Mesenteric fat pad (tissue), 1 donor: ENCODE measurements at places on chromosomes 16 and 17.

DNA sequence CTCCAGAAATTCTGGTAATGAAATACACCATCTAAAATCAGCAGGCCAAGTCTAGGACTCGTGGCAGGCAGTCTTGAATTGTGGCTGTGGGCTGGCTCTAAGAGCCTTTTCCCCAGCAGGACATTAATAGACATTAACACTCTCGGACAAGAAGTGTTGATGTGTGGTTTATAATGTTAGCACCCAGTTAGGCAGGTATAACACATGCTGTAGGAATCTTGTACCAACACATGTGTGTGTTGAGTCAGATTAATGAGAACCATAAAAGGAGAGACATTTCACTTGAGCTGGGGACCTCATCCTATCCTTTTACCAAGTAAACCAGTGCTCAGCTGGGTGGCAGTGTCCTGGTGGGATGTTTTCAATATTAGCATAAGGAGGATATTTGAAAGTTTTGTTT, 264.5 kb downstream of the FTO start:
- DNase-seq: no peak

DNA sequence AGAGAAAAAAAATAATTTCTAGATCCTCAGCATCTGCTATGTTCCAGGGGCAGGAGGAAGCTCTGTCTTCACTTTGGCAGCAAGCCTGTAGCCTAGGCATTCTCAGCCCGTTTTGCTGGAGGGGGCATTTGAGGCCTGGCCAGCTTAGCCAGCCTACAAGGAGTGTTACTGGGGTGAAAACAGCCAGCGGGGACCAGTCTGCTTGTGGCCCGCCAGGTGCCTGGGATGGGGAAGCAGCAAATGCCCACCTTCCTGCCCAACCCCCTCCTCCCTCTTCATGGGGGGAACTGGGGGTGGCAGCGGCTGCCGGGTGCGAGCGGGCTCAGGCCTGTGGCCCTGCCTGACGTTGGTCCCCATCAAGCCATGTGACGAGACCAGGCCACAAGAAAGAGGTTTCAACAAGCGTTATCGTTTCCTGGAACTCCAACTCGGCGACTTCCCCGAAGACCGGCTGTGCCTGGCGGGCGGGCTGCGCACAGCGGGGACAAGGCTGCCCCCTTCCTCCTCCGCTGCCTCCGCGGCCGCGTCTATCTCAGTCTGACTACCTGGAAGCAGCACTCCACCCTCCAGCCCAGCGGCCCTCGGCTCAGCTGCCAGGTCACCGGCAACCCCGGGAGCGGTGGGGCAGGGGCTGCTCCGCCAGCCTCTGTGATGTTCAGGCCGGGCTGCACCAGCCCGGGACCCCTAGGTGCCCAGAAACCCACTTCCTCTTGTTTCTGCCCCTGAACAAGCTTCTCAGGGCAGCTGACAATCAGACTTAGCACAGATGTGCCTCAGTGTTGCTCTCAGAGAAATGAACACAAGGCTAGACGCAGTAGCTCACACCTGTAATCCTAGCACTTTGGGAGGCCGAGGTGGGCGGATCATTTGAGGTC, 22.9 kb downstream of the SOCS1 start:
- no peak for DNase-seq

DNA sequence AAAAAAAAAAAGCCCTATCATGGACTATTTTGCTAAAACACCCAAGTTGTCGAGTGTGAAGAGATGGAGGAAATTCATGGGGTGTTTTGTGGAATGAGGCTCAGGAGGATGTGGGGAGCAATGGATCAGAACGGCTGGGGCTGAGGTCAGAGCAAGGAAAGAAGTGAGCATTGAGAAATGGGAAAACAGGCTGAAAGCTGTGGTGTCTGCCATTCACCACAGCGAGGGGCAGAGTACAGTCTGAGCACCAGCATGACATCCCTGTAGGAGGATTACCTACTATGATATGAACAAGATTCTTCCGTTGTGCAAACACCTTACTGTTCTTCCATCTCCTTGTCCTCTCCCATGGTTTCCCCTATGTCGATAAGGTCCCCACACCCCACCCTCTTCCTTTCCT, 193.1 kb downstream of the TMEM114 start:
- no peak for DNase-seq

- no peak for DNase-seq
Observed at GRCh38 chr17:64591944-64592343, 70.2 kb downstream of the SMURF2 start.

DNA sequence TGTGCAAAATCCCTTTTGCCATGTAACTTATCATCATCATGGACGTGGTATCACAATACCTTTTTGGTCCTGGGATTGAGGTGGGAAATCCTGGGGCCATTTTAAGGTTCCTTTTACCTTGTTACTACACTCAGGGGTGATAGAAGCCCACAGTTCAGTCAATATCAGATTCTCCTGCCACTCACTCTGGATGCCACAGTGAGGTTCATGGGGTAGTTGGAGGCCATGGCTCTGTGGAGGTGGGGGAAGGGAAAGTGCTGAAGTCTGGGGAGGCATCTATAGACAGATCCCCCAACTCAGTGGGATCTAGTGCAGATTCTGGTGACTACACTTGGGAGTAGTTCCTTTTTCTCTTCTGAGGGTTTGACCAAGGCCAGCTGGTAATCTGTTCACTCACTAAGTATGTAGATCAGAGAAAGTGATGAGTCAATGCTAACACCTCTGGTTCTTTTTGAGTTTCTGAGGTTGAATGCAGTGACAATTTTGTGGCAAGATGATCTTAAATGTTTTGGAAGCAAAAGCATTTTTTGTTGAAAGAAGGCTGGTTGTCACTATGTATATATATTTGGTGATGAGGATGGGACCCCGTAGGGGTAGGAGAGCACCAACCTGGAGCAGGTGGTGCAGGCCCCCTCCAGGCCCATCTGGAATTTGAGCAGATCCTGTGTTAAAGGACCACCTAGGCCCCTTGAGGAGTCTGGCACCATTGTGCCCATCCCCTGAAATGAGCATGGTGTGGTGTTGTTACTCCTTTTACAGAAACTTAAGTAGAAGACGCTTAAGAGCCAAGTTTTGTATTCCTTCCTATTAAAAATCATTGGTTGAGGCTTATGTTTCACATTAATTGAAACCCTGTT, 18.8 kb upstream of the IRF8 start:
- DNase-seq: no peak

DNA sequence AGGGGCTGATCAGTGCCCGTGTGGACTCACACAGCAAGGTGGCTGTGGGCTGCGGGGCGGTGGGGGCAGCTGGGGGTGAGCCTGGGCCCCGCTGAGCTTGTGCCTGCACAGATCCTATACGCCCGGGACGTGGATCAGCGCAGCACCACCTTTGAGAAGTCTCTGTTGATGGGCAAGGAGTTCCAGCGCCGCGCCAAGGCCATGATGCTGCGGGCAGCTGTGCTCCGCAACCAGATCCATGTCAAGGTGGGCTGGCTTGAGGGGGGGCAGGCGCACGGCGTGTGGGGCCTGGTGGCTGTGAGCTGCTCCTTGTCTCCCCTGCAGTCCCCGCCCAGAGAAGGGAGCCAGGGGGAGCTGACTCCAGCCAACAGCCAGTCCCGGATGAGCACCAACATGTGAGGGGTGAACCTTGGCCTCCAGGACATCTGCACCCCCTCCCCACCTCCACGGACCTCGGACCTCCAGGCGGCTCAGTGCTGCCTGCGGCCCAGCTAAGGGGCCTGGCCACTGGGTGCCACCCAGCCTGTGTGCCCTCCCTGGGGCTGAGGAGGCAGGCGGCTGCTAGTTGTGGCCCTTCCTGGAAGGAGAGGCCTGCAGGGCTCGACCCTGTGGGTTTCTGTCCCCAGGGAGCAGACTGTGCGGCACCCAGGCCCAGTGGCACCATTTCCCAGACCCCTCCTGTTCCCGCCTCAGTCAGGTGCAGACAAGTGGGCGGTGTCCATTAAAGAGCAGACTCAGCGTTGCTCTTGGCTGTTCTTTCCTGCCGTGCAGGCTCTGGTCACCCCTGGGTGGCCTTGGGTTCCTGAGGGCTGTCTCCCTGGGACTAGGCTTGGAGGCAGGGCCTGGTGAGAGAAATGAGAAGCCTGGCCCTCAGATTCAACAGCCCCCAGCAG, 5.3 kb downstream of the GPS1 start:
- no peak for DNase-seq

- DNase-seq: no peak
Observed at GRCh38 chr16:62392698-62393097, 356.5 kb upstream of the CDH8 start.

DNA sequence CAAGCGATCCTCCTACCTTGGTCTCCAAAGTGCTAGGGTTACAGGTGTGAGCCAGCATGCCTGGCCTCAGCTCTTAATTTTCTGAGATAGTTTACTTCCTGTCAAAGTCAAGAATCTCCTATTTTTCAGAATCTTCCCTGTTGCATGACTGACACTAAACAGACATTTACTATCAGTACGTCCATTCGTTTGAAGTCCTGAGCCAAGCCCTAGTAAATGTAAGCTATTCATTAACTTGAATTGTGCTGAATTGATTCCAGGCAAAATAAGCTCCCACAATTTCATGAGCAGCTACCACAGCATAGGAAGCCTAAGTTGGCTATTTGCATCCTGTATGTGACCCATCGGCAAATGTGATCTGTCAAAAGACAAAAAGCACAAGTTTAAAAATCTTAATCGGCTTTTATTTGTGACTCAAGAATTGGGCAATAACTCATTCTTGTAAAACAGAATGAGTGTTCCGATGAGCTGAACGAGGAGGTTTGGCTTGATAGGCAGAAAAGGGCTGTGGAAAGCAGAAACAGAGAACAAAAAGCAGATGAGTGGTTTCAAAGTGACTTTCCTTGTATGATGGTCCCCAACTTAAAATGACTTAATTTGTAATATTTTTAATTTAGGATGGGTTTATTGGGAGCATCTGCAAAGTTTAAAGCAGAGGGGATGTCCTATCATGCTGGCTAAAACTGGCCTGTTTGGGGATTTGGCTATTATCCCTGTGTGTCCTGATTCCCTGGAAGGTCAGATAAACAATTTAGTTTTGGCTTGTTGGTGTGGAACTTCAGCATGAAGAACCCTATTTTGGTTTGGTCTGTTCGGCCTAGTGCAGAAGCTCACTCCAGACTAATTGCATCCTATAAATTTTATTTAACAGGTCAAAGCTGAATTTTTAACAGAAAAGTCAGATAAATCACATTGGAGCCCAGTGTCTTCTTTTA, 14.2 kb downstream of the RNF112 start:
- no peak for DNase-seq

GRCh38 chr16:79037521-79038373, 562.8 kb downstream of the MAF start:
- no peak for DNase-seq

DNA sequence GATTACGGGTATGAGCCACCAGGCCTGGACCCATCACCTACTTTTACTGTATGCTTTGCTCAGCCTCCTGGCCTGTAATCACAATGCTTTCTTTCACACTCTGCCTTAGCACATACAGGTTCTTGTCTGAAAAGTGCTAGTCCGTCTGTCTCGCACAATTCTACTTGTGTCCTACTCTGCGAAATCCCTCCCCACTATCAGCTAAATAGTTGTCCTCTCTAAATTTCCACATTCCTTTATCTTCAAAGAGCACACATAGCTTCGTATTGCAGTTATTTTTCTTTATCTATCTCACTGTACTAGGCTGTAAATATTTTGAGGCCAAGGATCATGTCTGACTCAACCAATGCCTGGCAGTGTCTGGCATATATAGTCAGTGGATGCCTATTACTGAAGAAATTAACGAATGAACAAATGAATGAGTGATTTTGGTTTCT, 38.5 kb upstream of the ETV4 start:
- no peak for DNase-seq

DNA sequence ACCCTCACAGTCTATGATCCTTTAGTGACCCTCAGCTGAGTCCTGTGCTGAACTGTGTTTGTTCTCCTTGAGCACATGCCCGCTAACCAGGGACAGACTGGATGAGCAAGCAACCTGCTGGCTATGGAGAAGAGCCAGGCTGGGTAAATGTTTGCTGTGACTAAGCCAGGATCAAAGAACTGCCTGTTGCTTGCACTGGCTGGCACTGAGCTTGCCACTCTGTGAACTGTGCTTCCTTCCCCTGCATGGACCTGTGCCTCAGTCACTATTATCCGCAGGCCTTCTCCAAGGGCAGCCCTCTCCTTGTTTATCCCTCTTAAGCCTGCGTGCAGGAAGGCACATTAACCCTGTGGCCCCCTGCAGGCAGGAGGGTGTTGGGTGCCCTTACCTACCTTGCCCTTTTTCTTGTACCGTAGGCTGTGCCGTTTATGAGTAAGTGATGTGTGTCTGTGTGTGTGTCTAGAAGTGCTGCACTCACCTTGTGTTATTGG, 7.4 kb downstream of the PNPO start:
- DNase-seq: no peak

DNA sequence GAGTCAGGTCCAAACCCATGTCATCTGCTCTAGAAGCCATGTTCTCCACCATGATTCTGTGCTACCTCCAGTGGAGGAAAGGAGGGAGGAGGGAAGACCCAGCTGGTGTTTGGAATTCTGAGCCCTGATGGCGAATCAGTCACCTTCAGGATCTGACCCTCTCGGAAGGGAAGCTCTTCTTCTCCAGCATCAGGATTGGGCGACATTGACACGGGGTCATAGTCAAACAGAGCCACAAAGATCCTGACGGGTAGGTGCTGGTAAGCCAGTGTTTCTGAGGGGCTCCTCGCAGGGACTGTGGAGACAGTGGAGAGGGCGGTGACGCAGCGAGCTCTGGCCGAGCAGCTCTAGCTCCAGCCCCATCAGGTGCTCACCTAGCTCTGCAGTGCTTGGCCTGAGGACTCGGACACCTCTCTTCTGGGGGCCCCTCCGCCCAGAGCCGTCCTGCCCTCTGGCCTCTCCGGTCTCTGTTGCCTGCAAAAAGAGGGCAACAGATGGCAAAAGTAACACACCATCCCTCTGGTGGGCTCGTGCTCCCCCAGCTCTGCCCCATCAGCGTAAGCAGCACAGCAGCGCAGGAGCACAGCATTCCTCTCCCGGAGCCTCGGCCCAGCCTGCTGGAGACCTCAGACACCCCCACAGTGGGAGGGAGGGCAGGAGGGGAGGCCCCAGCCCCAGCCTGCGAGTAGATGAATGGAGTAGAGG, 21.0 kb downstream of the TSPOAP1 start:
- DNase-seq: peak; percentile 83

- no peak for DNase-seq
Observed at GRCh38 chr17:4711661-4712181, 1.3 kb downstream of the ARRB2 start.

- no peak for DNase-seq
Observed at GRCh38 chr17:80585890-80586845, 41.5 kb downstream of the RPTOR start.

- no peak for DNase-seq
Observed at GRCh38 chr17:12667299-12667958, 1.7 kb downstream of the MYOCD start.
